ENCODE measurements at places on chromosomes 11 and 22.

- DNase-seq: no peak
Measured at GRCh38 chr11:108536783-108537182, 38.6 kb upstream of the POGLUT3 start.

DNA sequence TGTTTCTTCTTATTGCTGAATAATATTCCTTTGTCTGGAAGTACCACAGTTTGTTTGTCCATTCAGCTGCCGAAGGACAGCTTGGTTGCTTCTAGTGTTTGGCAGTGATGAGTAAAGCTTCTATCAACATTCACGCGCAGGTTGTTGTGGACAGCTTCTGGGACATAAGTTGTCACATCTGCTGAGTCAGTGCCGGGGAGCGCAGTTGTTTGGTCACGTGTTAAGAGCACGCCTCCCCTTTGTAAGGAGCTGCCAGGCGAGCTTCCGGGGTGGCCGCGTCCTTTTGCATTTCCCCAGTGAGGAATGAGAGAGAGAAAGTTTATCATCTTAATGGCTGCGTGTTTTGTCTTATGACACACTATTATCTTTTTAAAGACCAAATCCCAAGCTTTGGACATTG, 30.3 kb downstream of the SAMM50 start:
- DNase-seq: no peak

DNA sequence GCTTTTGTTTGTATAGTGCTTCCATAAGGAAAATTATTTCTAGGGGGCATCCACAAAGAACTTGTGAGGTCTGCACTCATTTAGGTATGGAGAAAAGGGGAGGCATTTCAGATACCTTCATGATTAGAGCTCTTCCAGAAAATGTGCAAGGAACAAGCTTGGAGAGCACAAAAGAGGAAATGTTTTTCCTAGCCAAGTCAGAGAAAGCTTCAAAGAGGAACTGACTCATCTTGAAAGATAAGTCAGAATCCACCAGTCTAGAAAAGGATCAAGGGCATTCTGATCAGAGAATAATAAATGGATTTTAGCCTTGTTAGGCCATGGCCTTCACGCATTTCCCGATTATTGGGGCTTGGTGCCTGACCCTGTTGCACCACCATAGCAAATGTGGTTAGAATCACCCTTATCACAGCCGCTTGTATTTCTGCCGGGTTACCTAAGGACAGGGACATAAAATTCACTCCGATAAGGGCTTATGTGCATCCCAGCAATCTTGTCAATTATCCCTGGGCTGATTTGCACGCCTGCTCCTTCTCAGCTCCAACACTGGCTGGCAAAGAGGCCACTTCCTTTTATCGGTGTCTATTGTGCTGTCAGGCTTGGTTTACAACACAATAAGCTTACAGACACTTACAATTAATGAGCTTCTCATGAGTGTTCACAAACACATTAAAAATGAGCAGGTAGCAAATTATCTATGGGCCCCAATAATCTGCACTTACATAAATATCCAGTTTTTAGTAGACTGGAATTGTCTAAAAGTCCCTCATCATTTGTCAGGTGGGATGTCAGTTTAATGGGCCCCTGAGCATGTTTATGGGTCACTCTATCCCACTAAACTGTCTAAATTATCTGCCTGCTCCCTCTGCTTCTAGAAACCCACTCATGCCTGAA, 613.5 kb downstream of the SOX6 start:
- no peak for DNase-seq

GRCh38 chr11:33412241-33412640, 155.1 kb downstream of the HIPK3 start:
- DNase-seq: no peak

DNA sequence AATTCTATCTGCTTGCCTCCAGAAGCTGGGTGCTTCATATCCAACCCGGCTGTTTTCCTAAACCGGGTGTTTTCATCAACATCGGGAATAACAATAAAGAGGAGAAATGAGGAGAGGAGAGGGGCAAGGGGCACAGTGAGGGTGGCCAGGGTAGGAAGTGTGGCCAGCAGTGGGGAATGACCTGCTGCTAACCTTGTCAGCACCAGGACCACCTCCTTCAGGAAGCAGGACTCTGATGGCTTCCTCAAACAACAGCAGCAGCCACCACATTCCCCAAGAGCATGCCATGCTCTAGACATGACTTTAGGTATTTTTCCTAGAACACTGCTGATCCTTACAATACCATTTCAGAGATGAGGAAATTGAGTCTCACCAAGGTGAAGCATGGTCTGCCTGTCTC, 52.4 kb downstream of the TPBGL start:
- no peak for DNase-seq

GRCh38 chr11:2293984-2294925, 7.5 kb downstream of the C11orf21 start:
- DNase-seq: no peak

DNA sequence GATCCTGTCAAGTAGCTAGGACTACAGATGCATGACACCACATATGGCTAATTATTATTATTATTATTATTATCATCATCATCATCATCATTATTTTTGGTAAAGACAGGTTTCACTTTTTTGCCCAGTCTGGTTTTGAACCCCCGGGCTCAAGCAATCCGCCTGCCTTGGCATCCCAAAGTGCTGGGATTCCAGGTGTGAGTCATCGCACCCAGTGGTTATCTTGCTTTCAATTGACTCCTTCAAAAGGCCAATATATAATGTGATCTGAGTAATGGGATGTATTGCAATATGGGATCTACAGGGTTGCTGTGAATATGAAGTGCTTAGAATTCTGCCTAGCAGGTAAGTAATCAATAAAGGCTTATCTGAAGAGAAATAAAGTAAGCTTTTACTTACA, 221.2 kb downstream of the SBF2 start:
- DNase-seq: no peak

GRCh38 chr11:35256296-35256695, 117.3 kb downstream of the CD44 start:
- no peak for DNase-seq

- no peak for DNase-seq
Measured at GRCh38 chr11:123469089-123469488, 39.0 kb downstream of the GRAMD1B start.

- DNase-seq: peak; percentile 50
Measured at GRCh38 chr11:118437208-118438125, 1.2 kb downstream of the KMT2A start.

GRCh38 chr22:29636751-29637150, 33.3 kb downstream of the NF2 start:
- no peak for DNase-seq

GRCh38 chr22:47168900-47169800, 406.7 kb downstream of the TBC1D22A start:
- no peak for DNase-seq
